ENCODE measurements at places on chromosomes 1 and 21. TPM values are rescaled to one million over a fixed set of nuclear protein-coding genes. Genes with fewer than 3 reads are reported as not detected.

GRCh38 chr1:169495916-169496315 lies 10.2 kb upstream of the SLC19A2 start:
- no peak for ATAC-seq

DNA sequence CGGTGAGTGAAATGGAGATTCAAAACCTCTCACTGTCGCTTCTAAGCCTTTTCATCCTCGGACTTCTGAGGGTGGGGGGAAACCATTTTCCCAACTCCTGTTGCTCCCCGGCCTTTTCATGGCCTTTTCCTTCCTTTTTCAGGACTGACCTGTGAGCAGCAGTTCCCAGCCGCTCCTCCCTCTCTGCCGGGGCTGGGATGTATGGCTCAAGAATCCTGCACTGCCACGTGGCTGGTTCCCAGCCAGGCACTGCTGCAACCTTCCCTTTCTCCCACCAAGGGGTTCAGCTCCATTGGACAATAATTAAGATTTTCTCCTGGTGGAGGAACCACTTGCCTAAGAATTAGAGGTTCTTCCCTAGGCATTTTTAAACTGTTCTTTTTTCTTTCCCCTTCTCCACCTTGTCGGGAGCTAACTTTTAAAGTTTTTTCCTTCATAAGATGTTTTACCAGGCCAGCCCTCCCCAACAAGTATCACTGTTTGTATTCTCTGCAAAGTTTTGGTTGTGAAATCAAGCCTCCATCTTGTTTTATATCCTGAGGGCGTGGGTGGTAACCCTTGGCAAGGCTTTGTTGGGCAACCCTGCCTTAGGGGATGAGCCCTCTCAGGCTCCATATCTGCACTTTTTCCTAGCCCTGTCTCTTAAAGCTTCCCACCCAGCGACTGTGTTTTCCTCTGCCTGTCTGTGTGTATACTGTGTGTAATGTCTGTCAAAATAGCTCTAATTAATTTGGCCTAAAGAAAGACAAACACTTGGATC lies 1166.6 kb upstream of the ADGRL2 start:
- no peak for ATAC-seq

- peak; percentile 92 for ATAC-seq
Observed at GRCh38 chr1:182588500-182589396, at the start of gene RNASEL. Gene RNASEL, minus strand, starts transcription at chr1:182589256. Its CDS starts 2,450 bp downstream, at chr1:182586806.

- ATAC-seq, result no peak
Observed at GRCh38 chr1:98314601-98315000, 346.9 kb upstream of the SNX7 start.

- ATAC-seq, result no peak
Observed at GRCh38 chr1:11539850-11540772, 61.2 kb downstream of the DISP3 start.

DNA sequence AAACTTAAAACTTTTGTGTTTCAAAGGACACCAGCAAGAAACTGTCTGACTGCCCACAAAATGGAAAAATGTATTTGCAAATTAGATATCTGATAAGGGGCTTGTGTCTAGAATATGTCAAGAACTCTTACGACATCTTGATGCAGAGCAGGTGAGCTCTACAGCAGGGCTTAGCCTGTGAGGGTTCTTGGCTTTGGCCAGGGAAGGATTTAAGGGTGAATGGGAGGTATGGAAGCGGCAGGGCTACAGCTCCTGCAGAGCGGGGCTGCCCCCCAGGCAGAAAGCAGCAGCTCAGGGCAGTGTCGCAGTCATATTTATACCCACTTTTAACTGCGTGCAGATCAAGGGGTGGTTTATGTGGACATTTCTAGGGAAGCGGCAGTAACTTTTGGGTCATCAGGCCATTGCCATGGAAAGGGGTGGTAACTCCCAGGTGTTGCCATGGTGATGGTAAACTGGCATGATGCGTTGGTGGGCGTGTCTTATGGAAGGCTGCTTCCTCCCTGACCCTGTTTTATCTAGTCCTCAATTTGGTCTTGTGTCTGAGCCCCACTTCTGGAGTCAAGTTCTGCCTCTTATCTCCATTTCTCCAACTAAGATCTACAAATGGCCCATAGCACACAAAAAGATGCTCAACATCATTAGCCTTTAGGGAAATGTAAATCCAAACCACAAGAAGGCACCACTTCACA lies 23.2 kb downstream of the MORN1 start:
- ATAC-seq, result no peak

GRCh38 chr1:96741335-96741734 lies 19.8 kb downstream of the PTBP2 start:
- no peak for ATAC-seq

GRCh38 chr1:52080014-52080415 lies 23.9 kb downstream of the BTF3L4 start:
- ATAC-seq, result no peak

- ATAC-seq, result no peak
Observed at GRCh38 chr1:183027791-183028190, 4.6 kb downstream of the LAMC1 start.

DNA sequence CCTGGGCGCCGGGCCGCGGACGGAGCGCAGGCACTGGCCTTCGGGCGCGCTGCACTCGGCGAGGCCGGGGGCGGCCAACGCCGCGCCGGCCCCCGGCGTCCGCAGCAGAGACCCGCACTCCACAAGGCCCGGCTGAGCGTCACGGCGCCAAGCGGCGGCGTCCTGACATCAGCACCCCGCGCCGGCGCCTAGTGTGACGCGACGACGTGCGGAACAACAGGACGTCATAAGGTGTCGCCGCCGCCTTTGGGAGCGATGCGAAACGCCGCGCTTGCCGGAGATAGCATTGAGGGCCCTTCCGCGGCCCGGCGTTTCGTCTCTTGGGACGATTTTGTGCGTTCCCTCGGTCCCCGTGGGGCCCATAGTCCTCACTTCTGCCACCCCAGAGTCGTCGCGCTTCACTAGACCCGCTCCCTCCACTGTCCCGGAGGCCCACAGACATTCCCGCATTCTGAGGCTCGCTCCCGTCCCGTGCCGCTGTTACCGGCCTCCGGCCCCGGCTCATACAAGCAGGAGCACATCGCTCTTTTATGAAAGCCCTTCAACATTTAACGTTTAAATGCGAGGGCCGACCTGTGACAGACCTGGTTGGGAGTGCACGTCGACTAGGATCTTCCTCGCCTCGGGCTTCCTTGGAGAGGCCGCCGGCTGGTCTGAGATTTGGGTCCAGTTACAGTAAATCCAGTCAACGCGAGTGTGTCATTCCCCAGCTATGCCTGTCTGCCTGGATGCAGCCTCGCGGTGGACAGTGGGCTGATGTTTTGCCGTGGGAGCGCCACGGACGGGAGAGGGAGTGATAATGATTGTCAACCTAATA lies at the start of gene SSU72:
Gene SSU72, minus strand, starts transcription at position 143 of the 817 bp plus-strand sequence. CDS start 306 bp downstream, outside the sequence.
- ATAC-seq, result peak; percentile 97

DNA sequence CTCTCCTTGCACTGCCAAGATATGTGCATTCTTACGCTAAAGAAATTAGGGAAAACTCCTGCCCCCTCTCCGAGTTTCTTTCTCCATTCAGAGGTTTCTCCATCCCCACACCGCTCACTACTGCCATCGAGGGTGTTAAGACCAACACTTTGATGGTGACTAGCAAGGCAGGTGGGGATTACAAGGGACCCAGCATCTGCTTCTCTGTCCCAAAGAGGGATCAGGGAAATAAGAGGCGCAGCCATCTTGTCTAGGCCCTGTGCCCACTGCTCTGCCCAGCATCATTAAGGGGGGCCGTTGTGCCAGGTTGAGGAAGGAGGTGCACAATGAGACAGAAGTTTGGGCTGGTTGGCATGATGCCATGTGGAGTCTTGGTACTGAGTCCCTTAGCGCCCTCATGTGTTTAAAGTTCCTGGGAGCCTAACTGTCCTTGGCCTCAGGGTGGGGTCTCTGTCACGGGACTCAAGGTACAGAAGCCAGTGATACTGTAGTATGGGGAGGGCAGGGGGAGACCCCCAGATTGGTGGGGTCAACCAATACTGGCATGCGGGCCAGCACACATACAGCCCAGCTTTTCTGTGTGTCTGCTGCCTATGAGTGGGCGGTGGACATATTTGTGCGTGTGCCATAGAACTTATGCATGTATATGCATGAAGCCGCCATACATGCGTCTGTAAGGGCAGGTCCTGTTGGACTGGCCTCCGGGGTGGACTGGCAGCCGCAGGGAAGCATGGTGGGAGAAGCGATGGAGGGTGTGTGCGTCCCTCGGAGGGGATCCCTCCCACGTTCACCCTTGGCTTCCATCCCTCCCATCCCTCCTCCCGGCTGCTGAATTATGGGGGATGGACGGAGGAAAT lies 5.5 kb downstream of the EFNA3 start:
- ATAC-seq, result no peak

Gene KPNA6
- 59.0 TPM for total RNA-seq

Gene CELA3B
- total RNA-seq, result not detected

Gene CHIA
- total RNA-seq, result not detected

Gene MANEAL
- total RNA-seq, result 2.8 TPM

Measured in gastroesophageal sphincter (tissue), 4 donors.